Stimulated activated CD8-positive, alpha-beta memory T cell treated with anti-CD3 and anti-CD28 coated beads, Interleukin-7, amount 100 ng/mL, for 24 hours (primary cell): ENCODE measurements at places on chromosomes 7 and 10.

DNA sequence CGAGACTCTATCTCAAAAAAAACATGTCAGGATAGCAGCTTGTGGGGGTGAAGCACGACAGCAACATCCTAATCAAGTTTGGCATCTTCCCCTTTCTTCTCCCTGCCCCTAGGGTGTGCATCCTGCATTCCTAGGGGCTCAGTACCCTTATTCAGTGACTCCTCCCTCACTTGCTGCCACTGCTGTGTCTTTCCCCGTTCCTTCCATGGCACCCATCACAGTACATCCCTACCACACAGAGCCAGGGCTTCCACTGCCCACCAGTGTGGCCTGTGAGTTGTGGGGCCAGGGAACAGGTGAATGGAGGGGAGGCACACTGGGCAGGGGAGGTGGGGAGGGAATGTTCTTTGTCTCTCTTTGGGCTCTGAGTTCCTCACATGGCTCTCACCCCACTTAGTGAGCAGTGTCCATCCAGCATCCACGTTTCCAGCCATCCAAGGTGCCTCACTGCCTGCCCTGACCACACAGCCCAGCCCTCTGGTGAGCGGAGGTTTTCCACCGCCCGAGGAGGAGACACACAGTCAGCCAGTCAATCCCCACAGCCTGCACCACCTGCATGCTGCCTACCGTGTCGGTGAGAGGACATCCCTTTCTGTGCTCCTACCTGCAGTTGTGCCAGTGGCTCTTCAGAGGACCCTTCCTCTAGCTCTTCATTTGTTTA, 11.4 kb downstream of the NDST2 start:
- DNase-seq = no peak

DNA sequence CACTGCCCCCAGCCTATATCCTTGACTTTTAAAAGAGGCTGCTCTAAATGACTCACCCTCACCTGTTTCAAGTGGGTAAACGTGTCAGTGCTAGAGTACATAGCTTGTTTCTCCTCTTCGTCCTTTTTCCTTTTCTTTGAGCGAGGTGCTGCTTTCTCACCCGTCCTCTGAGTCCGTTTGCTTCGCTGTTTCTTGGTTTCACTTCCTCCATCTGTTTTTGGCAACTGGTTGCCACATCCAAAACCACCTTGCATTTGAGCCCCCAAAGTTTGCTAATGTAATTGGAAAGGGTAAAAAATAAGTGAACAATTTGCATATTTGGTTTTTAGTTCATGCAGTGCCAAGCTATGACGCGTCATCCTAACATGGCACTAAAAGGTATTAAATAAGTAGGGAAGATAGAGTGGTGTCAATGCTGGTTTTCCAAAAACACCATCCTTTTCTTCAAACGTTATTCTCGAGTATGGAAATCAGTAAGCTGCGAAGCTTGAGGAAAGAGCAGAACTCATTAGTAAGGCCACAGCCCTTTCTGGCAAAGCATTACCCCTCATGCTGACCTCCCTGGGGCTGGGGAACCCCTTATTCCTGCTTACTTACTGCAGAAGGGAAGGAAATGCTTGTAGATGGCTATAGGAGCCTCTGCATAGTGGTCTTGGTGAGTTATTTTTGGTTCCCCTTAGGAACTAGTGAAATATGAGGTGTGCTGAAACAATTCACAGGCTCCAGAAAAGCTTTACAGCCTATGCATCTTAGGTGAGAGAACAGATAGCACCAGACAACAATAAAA, 133.5 kb downstream of the GALNT11 start:
- no peak for DNase-seq

DNA sequence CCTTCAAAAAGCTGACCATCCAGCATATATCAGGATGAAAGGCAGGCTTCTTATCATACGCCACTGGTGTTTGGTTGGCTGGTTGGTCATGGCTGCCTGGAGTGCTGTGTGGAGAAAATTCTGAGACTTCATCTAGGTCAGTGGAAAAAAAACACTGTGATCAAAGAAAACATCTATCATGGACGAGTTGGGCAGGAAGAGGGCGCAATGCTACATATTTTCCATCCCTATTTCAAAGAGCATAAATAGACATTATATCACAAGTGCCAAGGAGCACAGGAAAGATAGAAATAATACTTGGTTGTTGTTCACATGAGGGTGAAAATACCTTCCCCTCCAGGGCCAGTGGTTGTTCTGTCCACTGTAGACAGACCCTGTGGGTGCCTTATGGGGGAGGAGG, 128.4 kb upstream of the PLPP4 start:
- DNase-seq = no peak

- peak; percentile 64 for DNase-seq
Measured at GRCh38 chr10:62804356-62805230, at the start of gene ADO. Gene ADO, plus strand, starts transcription at chr10:62804720. Its CDS starts 340 bp downstream, at chr10:62805060.

DNA sequence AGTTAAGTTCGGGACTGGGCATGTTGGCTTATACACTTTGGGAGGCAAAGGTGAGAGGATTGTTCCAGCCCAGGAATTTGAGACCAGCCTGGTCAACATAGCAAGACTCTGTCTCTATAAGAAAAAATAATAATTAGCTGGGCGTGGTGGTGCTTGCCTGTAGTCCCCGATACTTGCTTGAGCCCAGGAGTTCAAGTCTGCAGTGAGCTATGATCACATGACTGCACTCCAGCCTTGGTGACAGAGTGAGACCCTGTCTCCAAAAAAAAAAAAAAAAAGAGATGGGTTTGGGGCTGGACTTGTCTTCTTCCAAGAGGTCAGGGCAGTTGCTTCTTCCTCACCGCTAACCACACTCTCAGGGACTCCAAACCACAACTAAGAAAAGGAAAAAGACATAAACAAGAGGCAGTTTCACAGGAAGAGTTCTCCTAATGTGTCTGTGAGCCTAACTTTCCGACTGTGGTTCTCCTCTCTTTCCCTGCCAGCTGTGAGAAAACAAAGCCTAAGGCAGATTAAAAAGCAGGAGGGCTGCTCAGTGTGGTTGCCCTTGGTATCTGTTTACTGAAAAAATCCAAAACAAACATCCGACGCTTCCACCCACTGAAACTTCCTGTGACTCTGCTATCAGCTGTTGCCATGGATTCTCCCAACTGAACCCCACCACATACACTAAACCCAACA, 2.4 kb upstream of the SERPINE1 start:
- DNase-seq = no peak

DNA sequence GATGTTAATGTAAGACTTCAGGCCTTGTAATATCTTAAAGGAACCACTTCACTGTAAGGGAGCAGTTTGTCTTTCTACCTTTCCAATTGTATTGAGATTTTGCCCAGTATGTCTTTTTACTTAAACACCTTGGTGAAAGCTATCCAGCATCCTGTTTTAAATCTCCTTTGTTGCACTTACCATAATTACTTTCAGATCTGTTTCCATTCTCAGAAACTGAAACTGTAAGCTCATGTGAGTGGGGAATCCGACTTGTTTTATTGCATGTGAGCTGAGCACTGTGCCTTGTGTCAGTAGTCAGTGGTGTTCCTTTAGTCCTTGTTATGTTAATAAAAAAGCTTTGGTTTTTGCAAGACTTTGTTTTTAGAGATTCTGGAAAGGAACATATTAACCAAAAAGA, 42.2 kb downstream of the BMPR1A start:
- DNase-seq = no peak

GRCh38 chr10:124091646-124092249, 1.6 kb downstream of the CHST15 start:
- DNase-seq = no peak

- no peak for DNase-seq
Measured at GRCh38 chr10:131961777-131962662, 19.7 kb downstream of the BNIP3 start.

DNA sequence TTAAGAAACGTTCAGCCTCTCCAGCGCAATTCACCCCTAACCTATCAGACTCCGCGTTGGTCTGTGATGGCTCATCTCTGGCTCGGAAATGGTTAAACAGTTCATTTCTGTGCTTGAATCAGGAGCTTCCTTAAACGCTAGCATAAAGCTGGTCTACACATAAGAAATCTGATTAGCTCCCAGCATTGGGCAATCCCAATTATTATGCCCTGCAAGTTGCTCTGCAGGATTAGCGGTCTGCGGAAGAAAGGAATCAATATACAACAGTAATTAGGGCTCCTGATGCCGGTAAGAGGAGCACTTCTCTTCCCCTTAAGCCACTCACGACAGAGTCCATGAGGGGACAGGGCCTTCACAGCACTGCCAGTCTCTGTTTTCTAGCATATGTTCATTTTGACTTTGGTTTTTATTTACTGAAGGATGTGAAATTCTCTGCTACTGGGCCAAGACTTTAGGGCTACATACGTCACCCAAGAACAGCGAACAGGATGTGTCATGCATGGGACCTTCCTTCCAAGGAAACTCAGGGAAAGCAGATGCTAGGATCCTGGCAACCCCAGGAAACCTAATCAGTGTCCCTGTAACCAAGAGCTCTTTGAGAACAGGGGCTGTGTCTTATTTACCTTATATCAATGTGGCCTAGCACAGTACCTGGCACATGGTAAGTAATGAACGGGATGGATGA, 324.4 kb downstream of the KCNMA1 start:
- no peak for DNase-seq

DNA sequence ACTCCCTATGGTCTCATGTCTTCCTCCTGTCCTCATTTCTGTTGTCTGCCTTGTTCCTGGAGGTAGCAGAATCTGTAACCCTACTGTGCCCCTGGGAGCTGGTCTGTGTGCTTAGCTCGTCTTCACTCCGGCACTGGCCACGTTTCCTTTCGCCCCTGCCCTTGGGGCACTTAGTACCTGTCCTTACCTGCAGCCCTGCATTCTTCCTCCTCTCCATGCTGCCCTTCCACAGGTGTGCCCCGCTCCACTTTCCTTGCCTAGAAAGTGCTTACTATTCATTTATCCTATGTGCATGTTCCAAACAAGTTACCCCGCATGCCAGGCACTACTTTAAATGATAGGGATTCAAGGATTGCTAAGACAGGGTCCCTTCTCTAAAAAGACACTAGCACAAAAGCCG, 199.9 kb upstream of the ZMIZ1 start:
- DNase-seq = no peak

DNA sequence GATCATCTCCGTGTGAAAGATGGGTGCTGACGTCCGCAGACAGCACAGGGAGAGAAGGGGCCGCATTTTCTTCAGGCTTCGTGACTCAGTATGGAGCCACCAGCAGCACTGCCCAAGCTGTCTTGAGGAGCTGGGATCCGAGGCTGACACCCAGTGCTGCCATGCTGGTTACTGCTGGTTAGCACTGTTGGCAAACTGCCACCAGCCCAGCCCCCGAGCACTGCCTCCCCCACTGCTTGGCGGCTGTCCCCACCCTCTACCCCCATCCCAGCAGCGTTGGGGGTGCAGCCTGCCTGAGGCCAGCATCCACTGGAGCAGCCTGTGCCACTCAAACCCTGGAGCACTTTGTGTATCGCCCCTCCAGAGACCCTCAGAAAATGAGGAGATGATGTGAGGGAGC, 35.8 kb upstream of the EN2 start:
- DNase-seq = no peak

DNA sequence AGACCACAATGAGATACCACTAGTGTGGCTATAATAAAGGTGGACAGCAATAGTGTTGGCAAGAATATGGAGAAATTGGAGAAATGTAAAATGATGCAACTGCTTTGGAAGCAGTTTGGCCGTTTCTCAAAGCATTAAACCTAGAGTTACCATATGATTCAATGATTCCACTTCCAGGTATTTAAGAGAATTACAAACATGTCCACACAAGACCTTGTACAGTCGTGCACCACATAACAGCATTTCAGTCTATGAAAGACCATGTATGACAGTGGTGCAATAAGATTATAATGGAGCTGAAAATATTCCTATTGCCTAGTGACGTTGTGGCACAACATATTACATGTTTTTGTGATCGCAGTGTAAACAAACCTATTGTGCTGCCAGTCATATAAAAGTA, 29.6 kb downstream of the CCDC172 start:
- no peak for DNase-seq

DNA sequence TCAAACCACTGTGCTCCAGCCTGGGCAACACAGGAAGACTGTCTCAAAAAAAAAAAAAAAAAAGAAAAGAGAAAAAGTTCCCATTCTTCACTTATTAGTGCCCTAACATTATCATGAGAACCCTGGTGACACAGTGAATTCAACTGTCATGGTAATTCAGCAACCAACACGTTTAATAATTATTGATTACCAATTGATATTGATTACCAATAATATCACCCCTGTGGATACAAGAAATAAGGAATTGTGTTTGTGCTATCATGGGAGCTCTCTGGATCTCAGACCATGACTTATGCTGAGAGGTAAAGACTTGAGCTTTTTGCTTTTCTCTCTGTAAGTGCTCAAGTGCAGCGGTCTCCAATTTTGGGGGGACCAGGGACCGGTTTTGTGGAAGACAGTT, 195.3 kb downstream of the TPST1 start:
- DNase-seq = no peak

- DNase-seq = no peak
Measured at GRCh38 chr7:106039486-106040060, 72.5 kb downstream of the SYPL1 start.

DNA sequence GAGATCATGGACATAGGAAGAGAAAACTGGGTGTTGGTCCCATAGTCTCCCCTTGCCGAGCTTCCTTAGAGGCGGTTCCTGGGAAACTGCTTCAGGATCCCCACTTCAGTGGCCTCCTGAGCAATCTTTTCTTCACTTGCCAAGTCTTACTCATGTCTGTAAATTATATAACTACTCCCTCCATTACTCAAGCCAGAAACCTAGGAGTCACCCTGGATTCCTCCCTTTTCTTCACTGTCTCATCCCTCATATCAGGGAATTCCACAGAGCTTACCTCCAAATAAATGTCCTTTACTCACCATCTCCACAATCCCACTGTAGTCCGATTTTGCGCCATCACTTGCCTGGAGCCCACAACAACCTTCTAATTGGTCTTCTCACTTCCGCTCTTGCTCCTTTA, 29.1 kb upstream of the TRUB1 start:
- DNase-seq = no peak

- DNase-seq = no peak
Measured at GRCh38 chr10:69324583-69324982, 46.3 kb downstream of the HK1 start.

GRCh38 chr7:151490456-151491105, 29.1 kb downstream of the RHEB start:
- no peak for DNase-seq

DNA sequence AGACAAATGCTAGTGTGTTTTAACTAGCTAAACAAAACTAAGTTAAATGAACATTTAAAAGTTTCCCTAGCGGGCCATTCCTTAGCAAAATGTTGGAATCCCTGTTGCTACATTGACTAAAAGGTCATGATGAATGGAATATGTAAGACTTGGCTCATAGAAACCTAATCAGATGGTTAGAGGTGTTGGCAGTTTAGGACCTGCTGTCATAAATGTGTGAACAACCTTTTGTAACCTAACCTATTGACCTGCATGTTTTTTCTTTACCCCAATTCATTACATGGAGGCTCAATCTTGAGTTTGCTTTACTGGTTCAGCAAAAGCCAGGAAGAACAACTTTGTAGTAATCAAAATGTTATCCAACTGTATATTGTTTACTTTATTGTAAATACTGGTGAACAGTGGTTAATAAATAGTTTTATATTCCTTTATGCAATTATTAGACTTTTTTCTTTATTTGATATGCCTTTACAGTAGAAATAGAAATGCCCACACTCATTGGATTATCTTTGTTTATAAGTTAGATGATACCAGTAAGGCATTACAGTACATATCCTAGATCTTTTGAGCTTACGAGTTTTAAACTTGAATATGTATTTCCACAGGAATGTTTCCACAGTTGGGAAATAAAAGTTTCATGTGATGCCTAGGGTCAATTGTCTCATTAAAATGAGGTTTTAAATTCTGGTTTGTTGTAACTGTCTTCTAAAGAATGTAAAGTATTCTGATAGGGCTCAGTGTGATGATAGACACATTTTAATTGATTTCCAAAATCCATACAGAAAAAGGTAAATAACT, 11.6 kb downstream of the CBX3 start:
- DNase-seq = no peak
